ENCODE measurements at places on chromosomes 11 and 22.
A peak's percentile ranks its signal among the peaks of the same experiment; 100 is the strongest.

DNA sequence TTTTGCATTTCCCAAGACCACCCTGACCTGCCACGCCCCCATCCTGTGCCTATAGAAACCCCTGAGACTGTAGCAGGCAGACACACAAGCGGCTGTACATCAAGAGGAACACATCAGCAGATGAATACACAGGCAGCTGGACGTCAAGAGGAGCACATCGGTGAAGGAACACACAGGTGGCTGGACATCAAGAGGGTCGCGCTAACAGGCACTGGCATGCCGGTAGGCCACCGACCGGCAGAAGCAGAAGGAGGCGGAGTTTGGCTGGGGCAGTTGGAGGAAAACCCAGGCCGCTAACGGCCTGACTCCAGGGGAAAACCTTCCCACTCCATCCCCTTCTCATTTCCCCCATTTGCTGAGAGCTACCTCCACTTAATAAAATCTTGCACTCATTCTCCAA lies 5.4 kb upstream of the IPO7 start:
- no peak for DNase-seq

DNA sequence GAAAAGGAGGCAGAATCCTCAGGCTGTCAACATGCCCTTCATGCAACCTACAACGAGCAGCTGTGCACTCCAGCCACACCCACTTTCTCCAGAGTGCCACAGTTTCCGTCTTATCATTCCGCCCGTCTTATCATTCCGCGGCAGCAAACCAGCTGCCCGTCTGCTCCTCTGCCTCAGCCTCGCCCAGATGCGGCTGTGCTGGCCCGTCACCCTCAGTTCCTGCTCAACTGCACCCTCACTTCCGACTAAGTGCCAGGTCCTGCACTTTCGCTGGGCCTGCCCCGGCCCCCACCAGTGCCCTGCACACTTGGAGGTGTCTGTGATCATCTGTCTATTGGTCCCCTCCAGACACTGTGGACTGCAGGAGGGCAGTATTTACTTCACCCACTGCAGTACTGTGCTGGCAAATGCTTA lies 43.7 kb downstream of the MICAL3 start:
- DNase-seq, result no peak

GRCh38 chr11:2482745-2483144 lies 37.9 kb downstream of the KCNQ1 start:
- no peak for DNase-seq

GRCh38 chr22:38844315-38845003 lies 631 bp upstream of the NPTXR start:
- no peak for DNase-seq

DNA sequence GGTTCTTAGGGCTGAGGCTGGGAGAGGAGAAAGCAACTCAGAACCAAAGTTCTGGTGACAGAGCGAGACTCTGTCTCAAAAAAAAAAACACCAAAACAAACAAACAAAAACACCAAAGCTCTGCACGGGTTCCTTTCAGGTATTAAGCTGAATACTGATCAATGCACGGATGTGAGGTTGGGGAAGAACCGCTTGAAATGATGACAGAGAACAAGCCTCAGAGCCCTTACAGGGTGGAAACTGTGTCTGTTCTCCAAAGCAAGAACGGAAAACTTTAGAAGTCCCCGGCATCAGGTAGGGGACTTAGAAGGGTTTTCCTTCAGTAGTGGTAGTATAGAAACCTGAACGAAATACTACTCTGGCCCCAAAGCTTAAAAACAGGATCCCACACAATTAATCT lies 260.0 kb downstream of the TBC1D22A start:
- DNase-seq, result no peak

- peak; percentile 10 for DNase-seq
Measured at GRCh38 chr11:70423523-70424505, 25.5 kb downstream of the CTTN start.

- no peak for DNase-seq
Measured at GRCh38 chr11:3205261-3206155, 13.1 kb downstream of the MRGPRG start.

DNA sequence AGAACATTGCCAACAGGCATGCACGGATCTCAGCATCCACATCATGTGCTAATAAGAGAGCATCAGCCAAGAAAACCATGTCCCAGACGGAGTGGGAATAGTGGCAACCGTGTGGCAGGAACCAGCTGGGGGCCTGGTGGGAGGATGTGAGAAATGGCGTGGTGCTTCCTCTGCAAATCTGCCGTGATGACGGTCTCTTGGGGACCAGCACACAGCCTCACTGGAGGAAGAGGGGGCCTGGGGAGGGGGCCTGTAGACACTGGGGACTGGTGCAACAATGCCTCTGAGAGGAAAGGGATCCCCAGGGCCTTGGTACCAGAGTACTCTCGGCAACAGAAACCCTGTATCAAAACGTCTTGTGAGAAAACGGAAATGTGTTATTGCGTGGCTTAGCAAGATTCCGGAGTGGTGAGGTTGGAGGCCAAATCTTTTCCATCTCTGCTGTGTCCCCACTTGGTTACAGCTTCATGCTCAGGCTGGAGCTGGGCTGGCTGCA lies 154.3 kb upstream of the TBCEL start:
- no peak for DNase-seq

DNA sequence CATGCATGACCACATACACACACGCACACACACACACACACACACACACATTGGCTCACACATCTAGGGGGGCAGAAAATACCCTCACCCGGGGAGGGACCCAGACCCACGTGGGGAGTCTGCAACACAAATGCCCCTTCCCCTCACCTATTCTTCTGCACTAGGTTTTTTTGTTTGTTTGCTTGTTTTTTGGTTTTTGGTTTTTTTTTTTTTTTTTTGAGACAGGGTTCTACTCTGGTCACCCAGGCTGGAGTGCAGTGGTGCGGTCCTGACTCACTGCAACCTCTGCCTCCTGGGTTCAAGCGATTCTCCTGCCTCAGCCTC lies 28.4 kb downstream of the WEE1 start:
- DNase-seq, result no peak

GRCh38 chr11:131691181-131692041 lies 321.0 kb downstream of the NTM start:
- no peak for DNase-seq

- peak; percentile 83 for DNase-seq
Measured at GRCh38 chr22:49934891-49935557, 16.6 kb downstream of the CRELD2 start.

DNA sequence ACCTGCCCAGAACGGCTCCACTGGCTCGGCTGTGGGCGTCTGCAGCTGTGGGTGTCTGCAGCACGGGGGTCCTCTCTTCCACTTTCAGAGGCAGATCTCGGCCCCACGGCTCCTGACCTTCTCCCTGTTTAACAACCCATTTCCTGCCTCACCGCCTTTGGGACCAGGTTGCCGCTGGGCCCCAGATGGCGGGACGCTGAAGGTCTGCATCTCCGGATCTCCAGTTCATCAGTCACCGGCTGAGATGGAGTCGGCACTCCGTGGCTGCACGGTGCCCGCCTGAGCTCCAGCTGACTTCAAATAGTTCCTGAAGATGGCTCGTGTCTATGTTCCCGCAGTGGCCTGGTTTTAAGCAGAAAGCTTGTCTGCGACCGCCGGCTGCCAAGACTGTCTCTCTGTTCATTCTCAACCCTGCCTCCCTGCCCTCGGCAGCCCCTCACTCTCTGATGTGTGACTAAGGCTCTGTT lies 475.9 kb downstream of the BRD1 start:
- DNase-seq, result no peak

- no peak for DNase-seq
Measured at GRCh38 chr11:74487875-74488274, 5.6 kb downstream of the LIPT2 start.

DNA sequence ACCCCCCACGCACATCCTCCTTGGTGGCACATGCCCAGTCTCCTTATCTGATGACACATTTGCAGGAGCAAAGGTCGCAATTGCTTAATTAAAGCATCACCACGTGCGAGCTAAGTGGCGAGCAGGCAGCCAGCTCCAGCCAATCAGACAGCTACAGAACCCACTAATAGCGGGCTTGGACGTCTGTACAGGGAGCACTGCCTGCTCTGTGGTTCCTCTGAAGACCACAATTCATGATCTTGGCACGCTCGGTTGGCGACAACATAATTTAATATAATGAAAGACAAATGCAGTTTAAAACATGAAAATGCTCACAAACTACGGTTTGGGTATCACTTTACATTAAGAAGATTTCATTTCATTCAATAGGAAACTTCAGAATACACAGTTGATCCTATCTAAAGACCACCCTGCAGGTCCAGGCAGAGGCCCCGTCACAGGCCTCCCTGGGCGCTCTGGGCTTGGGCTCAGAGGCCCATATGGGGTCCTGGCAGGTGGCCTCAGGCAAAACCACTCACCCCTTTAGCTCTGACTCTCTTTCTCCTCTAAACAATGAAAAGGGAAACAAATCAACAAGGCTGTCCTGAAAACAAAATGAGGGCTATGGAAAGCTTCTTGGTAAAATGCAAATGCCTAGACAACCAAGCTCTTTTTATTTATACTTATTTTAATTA lies 10.4 kb downstream of the PACSIN2 start:
- DNase-seq, result no peak

- no peak for DNase-seq
Measured at GRCh38 chr22:45518580-45518991, 15.9 kb downstream of the FBLN1 start.

Measured in activated CD8-positive, alpha-beta memory T cell treated with anti-CD3 and anti-CD28 coated beads for 4 hours (primary cell).